ENCODE measurements at places on chromosomes 12 and 14.
A peak's percentile ranks its signal among the peaks of the same experiment; 100 is the strongest.

DNA sequence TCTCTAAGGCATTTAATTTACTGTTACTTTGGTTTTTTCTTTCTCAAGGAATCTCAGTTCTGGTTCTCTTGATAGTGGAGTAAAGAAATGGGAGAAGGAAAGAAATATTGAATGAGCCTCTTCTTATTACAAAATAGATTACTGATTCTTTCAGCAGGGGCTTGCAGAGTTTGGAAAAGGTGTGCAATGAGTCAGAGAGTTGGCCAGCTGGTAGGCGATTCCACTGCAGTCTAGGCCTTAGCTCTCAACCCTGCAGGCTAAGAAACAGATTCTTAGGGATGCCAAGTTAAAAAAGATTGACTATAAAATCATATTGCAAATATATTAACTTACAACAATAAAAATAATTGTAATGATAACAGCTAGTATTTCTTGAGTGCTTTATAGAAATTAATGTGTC is 25.8 kb downstream of the NR1H4 start:
- no peak for DNase-seq

- DNase-seq: no peak
Observed at GRCh38 chr12:12818701-12819100, 5.6 kb downstream of the DDX47 start.

- peak; percentile 47 for DNase-seq
Observed at GRCh38 chr14:93103392-93104080, 12.2 kb downstream of the ITPK1 start.

DNA sequence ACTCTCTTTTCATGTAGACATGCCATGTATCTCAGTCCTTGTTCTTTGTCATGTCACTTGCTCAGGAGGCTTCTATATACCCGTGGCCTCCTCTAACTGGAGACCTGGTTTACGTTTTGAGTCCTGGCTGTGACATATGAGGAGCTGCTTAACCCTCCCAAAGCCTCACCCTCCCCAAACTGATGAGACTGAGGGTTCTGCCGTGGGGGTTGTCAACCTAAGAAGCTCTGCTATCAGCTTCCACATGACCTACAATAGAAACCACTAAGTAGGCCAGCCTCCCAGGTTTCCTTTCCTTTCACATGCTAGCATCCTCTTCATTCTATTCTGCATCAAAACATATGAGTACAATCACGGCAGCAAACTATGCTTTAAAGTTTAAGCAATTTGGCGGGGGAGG is 76.8 kb upstream of the WSCD2 start:
- no peak for DNase-seq

DNA sequence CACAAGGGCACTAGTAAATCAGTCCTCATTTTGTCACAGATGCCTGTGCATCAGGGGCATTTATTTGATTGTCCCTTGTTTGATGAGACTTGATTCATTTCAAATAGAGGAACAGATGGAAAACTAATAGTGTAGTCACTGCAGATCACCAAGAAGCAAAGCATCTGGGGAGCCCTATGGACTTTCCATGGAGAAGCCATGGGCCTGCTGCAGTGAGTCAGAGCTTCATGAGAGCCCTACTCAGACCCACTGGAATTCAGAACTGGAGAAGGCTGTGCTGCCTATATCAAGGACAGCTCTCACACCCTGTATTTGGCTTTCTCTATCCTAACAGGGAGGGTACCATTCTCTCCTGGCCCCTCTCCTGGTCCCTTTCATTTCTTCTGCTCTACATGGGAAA is 126.2 kb downstream of the GRIP1 start:
- no peak for DNase-seq

- no peak for DNase-seq
Observed at GRCh38 chr12:101086490-101087135, 123.4 kb downstream of the SLC5A8 start.

DNA sequence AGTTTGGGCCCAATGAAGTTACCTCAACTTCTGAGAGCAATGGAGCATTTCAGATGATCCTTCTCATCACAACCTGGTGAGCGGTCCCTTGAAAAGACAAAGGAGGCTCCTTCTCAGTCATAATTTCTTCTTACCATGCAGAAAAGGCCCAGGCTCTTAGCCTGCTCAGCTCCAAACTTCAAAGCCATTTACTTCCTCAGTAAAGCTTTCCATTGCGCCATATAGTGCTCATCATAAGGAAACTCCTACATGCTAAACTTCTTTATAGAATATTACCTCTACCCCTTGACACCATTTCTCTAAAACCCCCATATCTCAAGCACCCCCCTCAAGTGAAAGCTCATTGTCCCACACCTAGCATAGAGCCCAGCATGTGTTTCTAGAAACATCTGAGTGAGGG is 127.1 kb downstream of the GTF2A1 start:
- no peak for DNase-seq

GRCh38 chr12:45298721-45299692 is 83.1 kb downstream of the ANO6 start:
- no peak for DNase-seq

- DNase-seq: no peak
Observed at GRCh38 chr14:68937471-68938270, 41.4 kb downstream of the ACTN1 start.

- DNase-seq: no peak
Observed at GRCh38 chr14:34496679-34497513, 34.9 kb upstream of the SPTSSA start.

- no peak for DNase-seq
Observed at GRCh38 chr12:19223018-19223417, 93.5 kb downstream of the PLEKHA5 start.

DNA sequence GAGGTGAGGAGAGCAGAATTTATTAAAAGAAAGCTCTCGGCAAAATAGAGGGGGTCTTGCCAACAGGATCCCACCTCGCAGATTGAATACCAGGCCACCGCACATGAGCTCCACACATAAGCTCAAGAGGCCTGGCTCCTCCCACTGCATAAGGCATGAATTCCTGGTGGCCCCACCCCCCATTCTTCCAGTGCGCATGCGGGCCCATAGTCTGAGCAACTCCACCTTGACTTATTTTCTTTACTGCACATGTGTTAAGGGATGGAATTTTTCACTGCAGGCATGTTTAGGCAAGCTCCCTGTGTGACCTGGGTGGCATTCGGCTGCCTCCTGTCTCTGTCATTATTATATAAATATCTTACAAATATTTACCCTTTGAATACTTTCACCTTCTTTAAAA is 412.5 kb downstream of the RMST start:
- DNase-seq: no peak

- no peak for DNase-seq
Observed at GRCh38 chr14:36807727-36808126, 146.1 kb downstream of the PAX9 start.

GRCh38 chr12:6964605-6965025 is 5.8 kb downstream of the PHB2 start:
- DNase-seq: no peak

DNA sequence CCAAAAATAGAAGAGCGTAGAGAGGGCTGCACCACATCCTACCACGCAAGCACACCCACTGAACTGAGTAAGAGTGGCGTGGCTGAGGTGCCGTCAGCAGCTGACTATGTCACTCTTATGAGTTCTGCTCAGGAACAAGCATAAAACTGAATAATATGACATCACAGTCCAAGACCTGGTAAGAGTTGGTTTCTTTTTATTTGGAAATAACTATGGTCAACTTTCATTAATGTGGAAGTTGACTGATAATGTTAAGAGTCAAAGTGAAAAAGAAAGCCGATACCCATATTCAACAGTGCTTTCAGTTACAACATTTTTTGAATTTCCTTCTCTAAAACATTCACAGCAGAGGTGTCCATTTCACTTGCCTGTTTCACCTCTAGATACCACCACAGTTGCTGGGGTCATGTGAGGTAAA is 44.6 kb downstream of the GNS start:
- no peak for DNase-seq

GRCh38 chr12:14283489-14284144 is 81.9 kb upstream of the ATF7IP start:
- DNase-seq: no peak

DNA sequence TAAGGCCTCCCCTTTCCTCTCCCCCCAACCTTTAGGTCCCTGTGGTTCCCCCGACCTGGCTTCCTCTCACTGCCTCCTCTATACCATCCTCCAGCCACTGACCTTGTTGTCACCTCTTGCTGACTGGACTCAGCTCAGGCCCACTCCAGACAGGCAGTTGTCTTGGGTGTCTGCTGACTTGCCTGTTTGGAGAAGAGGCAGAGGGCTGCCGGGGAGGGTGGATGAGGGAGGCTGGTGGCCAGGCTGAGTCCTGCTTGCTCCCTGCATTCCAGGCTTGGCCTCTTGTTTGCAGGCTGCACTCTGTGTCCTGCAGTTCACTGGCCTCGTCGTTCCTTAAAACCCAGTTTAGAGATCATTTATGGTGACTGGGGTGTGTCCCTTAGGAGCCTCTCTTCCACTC is 31.0 kb upstream of the RD3L start:
- DNase-seq: no peak

- DNase-seq: no peak
Observed at GRCh38 chr12:102201436-102202061, 3.9 kb upstream of the PMCH start.

GRCh38 chr14:34964977-34965764 is 17.6 kb upstream of the SRP54 start:
- DNase-seq: no peak

DNA sequence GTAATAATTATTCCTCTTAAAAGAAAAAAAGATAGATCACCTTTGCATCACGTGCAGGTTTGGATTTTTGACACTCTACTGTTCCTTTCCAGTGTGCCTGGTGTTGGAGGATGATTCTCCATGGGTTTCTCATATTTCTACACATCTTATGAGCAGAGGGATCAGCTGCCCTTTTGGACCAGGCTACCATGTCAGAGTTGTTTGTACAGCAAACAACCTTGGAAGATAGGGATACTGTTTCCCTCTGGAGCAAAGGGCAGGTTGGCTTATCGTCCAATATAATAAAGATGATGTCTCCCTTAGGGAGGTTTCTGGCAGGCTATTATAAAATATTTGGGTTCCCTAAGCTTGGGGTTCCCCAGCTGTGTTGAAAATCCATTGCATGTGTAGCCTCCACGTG is 42.1 kb downstream of the DAO start:
- DNase-seq: no peak

All from T-helper 1 cell (primary cell).